ENCODE measurements at places on chromosomes 1 and 21.

GRCh38 chr1:3564921-3565831 lies 46.1 kb downstream of the MEGF6 start:
- peak; percentile 5 for DNase-seq

DNA sequence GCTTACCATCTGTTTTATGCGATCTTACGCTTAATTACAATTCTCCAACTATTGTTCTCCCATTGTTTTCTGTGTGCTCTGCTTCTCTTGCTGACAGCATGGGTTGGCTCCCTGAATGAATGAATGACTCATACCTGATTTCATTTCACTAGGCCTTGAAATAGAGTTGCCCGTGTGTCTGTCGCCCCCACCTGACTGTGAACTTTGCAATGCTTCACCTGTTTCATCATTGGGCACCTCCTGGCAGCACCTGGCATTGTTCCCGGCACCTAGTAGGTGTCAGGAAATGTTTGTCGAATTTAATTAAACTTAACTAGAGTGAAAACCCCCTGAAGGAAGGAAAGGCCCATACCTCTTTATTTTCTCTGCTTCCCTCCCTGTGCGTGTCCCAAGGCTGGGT lies 120.5 kb upstream of the KLHDC7A start:
- no peak for DNase-seq

DNA sequence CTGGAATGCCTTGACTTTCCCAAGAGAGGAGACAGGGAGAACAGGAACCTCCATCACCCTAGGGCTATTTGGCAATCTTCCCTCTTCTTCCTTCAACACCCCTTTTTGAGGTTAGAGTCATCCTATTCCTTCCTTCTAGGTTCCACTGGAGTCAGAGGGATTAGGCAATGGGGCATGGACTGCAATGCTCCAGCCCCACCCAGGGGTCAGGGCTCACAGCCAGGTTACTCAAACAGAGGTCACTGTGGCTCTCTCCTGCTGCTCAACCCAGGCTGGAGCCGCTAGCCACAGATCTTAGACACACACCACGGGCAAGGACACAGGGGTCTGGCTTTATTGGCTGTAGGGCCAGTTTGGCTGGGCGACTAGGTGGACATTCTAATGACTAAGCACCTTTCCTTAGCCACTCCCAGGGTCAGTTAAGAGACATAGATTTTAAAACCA lies 145.5 kb upstream of the NRIP1 start:
- no peak for DNase-seq

DNA sequence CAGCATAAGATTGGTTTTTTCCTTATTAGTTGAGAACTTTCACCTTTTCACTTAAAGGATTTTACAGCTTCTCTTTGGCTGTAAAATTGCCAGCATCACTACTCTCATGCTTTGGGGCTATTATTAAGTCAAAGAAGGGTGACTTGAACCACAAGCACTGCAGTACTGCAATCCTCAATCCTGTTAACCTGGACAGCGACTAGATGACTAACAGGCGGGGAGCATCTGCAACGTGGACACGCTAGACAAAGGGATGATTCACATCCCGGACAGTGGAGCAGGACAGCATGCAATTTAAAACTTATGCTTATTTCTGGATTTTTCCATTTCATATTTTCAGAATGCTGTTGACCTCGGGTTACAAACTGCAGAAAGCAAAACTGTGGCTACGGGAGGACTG lies 8.1 kb downstream of the ARV1 start:
- DNase-seq, result no peak

DNA sequence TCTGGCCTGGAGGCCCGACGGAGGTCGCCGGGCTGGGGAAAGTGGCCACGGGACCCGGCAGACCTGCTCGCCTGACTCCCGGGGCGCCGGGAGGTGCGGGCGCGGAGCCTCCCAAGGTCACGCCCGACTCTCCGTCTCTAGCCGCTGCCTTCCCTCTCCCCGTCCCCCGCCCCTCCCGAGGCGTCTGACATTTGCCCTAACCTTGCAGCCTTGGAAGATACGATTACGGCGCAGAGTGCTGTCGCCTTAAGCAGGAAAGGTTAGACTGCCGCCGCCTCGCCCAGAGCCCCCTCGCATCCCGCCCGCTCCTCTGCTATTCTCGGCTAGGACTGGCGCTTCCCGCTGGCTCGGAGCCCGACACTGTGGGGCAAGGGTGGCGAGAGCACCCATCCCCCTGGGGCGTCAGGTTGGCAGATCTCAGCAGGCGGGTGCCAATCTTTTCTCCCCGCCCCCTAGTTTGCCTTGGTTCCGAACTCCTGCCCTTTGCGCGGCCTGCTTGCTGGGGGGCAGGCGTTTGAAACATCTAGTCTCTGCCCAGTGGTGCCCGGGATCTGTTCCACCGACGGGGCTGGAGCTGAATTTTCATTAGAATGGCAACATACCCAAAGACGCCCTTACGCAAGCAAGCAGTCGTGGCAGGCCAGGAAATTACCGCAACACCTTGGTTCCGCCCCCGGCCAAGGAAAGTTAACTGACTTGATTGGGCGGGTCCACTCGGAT lies 835 bp downstream of the PGM1 start:
- DNase-seq, result peak; percentile 58

- DNase-seq, result no peak
These were observed 8.5 kb downstream of the DMAP1 start for GRCh38 chr1:44221769-44222168.
